ENCODE measurements at places on chromosomes 11 and 22. TPM values are rescaled to one million over a fixed set of nuclear protein-coding genes. Genes with fewer than 3 reads are reported as not detected.

GRCh38 chr11:75133976-75134375, 16.9 kb upstream of the SLCO2B1 start:
- DNase-seq, result no peak

GRCh38 chr22:24580276-24580675, 12.6 kb downstream of the LRRC75B start:
- DNase-seq, result peak; percentile 14

GRCh38 chr11:128269466-128269865, 317.9 kb downstream of the ETS1 start:
- no peak for DNase-seq

DNA sequence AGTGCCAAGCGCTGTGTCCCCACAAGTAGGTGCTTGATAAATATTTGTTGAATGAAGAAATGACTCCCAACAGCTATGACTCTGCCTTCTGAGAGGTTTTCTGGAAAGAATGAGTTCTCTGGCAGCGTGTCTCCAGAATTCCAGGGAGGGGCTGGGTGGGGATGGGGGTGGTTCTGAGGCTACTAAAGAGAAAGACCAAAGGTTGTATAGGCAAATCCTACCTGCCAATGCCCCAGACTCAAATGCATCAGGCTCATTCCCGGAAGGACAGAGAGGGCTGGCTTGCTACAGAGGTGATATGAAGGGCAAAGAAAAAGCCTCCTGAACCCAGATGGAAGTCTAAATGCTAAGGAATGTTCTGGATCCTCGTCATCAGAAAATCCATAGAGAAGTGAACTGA, 1.9 kb downstream of the DUSP18 start:
- DNase-seq, result no peak

DNA sequence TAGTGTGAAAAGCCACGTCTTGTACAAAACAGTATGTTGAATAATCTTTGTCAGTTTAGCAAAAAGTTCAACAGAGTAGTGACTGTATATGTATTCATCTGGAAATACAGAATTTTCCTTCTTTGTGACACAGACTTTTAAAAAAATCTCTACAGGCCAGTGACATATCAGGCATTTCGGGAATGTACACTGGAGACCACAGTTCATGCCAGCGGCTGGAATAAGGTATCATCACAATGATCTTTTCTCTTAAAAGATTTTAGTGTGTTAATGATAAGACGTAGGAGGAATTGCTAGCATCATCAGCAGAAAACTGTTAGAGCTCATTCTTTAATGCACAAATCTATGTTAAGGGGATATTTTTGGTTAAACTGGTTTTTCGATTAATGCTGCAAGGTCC, 57.4 kb downstream of the BCL2L13 start:
- no peak for DNase-seq

DNA sequence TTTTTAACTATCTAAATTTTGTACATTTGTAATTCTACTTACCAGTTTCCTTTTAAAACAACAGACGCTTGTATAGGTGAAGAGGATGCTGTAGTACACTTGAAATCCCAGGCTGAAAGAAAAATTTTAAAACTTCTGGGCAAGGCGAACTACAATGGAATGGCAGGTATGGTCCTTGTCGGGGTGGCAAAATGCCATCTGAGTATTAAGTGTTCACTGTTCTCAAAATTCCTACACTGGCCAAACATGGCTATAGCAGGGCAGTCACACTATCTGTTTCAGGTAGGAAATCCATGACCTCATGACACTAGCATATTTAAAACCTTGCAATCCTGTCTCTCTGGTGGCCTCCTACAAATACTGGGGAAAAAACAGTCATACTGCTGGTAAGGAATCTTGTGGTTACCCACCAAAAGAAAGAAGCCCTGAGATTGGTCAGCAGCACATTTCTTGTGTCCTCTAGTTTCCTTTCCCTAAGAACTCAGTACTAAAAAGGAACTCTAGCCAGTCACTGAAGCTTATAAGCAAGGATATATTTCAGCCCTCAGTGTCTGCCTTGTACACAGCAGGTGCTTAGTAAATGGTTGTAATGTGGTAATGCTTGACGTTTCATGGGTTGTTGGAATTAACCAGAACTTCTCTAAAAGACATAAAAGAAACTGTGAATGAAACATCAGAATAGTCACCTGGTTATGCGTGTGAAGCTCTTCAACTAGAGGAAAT, 5.2 kb upstream of the ZC3H12C start:
- DNase-seq, result no peak

DNA sequence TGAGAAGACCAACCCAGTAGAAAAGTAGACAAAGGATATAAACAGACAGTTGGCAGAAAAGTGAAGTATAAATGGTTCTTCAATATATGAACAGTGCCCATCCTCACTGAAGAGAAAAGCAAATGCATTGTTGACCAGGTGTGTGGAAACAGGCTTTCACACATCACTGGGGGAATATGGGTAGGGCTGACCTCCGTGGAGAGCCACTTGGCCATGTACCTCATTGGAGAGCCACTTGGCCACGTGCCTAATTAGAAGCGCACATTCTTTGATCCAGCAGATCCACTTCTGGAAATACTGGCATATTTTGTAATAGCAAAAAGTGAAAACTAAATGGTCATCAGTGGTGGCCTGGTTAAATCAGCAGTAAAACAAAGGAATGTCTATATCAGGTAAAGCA, 43.2 kb downstream of the PPP6R3 start:
- no peak for DNase-seq

DNA sequence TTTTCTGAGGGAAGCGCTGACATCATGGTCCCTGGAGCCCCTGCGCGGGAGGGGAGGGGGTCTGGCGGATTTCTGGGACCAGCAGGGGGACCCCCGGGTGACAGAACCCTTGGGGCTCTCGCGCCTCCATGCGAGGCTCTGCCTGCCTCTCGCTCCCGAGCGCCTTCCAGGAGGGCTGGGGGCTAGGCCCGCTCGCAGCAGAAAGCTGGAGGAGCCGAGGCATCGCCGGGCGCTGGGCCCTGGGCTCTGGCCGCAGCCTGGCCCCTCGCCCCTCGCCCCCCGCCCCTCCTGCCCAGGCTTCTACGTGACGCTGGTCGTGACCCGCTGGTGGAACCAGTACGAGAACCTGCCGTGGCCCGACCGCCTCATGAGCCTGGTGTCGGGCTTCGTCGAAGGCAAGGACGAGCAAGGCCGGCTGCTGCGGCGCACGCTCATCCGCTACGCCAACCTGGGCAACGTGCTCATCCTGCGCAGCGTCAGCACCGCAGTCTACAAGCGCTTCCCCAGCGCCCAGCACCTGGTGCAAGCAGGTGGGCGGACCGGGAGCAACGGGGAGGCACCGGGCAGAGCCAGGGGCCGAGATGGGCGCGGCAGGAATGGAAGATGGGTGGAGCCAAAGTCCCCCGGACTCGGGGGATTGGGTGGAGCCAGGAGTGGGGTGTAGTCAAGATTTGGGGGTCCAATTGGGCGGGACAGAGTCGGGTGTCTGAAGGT, 5.4 kb downstream of the BEST1 start:
- no peak for DNase-seq

DNA sequence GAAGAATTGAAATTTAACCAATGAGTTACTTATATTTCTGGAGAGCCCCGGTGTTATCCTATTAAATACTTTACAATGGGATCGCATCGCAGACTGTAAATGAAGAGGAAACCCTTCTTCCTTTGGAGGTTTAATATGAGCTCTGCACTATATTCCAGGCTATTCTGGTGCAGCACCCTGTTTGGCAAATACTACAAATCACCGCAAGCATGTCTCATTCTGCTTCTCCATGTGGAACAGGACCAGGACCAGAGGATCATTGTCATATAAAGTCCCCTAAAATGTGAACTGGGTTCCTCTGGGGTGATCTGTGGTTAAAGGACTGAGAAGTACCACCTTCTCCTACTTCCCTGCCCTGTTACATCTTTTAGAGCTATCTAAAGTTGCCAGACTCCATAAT, 703.7 kb downstream of the DLG2 start:
- DNase-seq, result no peak

- peak; percentile 89 for DNase-seq
Measured at GRCh38 chr11:110065189-110065588, 28.0 kb upstream of the ZC3H12C start.

DNA sequence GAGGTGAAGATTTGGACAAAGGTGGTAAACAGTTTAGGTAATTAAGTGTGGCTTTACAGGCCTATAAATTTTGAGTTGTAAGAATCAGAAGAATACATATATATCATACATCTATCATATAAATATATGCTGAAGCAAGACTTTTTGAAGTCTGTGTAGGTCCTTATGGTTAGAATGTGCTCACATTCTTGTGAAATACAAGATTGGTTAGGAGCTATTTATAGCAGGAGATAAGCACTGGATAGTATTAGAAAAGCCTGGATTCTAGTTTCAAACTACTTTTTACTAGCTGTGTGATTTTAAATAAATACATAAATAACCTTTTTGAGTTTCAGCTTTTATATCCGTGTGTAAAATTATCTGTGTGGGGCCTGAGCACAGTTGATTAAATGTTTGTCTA, 42.3 kb downstream of the ANKRD42 start:
- DNase-seq, result no peak

- no peak for DNase-seq
Measured at GRCh38 chr11:7347611-7348431, 96.1 kb downstream of the SYT9 start.

- DNase-seq, result no peak
Measured at GRCh38 chr11:21121991-21122390, 452.6 kb downstream of the NELL1 start.

DNA sequence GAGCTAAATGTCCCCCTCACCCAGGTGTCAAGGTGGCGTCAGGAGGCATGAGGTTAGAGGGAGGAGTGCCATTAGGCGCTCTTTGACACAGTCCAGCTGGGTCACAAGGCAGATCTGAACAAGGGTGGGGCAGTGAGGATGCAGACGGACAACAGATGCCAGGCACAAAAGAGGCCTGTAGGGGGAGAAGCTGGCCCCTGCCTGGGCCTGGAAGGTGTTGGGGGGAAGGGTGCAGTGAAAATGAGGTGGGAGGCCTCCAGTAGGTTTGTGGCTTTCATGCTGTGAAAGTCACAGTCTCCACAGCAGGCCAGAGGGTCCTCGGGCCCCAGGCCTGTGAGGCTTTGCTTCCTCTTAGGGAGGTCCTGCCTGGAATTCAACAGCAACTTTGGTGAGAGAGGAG, 85.0 kb upstream of the PLET1 start:
- DNase-seq, result no peak

- DNase-seq, result no peak
Measured at GRCh38 chr11:19644316-19644715, 68.3 kb upstream of the NAV2 start.

DNA sequence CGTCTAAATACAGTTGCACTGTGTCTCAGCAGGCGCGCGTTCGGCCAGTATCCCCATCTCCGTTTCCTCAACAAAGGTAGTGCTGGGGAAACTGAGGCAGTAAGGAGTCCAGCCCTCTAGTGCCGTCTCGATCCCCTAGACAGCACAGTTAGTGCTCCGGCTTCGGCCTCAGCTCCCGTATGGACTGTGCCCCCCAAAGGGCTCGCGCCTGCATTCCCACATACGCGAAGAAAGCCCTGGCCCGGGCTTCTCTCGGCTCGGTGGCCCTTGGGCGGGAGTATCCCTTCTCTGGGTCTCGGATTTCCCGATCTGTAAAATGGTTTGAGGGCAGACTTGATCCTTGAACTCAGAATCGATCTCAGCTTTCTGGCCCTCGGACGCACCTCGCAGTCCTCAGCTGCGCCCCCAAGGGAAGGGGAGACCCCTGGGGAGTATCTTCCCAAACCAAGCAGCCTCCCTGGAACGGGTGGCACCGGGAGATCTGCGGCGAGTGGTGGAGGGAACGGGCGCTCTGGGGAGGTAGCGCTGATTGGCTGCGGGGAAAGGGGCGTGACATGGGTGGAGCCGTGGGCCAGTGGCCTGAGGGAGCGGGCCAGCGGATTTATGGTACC, 759 bp upstream of the PEX16 start:
- peak; percentile 70 for DNase-seq

DNA sequence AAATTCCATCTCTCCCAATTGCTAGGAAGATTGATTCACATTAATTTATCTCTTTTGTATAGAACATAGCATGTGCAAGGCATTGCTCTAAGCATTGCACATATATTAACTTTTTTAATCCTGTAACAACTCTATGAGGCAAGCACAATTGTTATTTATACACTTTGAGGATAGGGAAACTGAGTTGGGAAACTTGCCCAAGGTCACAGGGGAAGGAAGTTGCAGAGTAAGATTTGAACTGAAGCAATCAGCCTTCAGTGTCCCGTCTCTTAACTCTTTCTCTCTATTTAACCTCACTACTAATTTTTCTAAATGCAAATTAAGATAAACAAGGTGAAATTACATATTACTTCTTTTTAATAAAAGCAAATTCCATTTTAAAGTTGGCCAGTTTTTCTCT, 22.2 kb downstream of the OR56B4 start:
- no peak for DNase-seq

DNA sequence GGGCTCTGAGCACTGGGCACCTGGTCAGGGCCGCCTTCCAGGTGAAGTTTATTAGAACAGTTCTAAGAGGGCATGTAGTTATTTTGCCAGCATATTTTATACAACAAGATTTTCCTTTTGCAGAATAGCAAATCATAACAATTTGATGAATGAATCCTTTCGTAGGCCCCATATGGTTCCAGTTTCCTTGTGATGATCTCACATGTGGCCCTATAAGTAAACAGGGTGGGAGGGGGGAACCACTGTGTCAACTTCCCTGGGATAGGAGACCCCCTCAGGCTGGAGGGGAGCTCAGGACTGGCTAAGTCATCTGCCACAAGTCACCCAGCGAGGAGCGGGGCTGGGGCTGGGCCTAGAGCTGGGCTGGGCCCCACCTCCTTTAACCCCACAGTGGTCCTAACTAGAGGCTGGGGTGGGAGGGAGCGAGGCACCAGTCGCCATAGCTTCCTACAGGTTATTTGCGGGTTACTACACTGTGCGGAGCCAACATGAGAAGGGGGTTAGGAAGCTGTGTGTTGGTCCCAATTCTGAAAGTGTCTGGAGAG, 4.2 kb downstream of the FBLN1 start:
- DNase-seq, result no peak

MUC5AC gene
- total RNA-seq, result 0.35 TPM

AGBL2 gene
- total RNA-seq, result not detected

RBX1 gene
- total RNA-seq, result 55.0 TPM

RAG1 gene
- total RNA-seq, result 0.23 TPM

ARL14EP gene
- total RNA-seq, result 10.7 TPM

CNTF gene
- total RNA-seq, result 1.6 TPM

OSBPL5 gene
- total RNA-seq, result 51.5 TPM

MAJIN gene
- total RNA-seq, result not detected

SHANK2 gene
- total RNA-seq, result 33.2 TPM

OR51I1 gene
- not detected for total RNA-seq

KCNK7 gene
- total RNA-seq, result 0.69 TPM

ZNRF3 gene
- total RNA-seq, result 9.4 TPM

Measured in PC-3 (cell line).